Stimulated activated CD8-positive, alpha-beta memory T cell treated with anti-CD3 and anti-CD28 coated beads, Interleukin-2, amount 100 ng/mL, for 1 hour (primary cell): ENCODE measurements at places on chromosomes 16 and 17.

GRCh38 chr17:3032258-3033247, 30.9 kb downstream of the OR1D5 start:
- no peak for DNase-seq

GRCh38 chr16:50916040-50916439, 174.2 kb downstream of the CYLD start:
- no peak for DNase-seq

- DNase-seq: peak; percentile 54
Observed at GRCh38 chr17:38322156-38322779, 21.5 kb downstream of the GPR179 start.

- DNase-seq: no peak
Observed at GRCh38 chr16:86572041-86572521, 5.5 kb downstream of the FOXC2 start.

- DNase-seq: no peak
Observed at GRCh38 chr17:34584805-34585416, 5.5 kb downstream of the TMEM132E start.

- DNase-seq: no peak
Observed at GRCh38 chr17:53950858-53951250, 128.1 kb downstream of the KIF2B start.

GRCh38 chr17:38789185-38789584, 10.2 kb downstream of the PIP4K2B start:
- DNase-seq: no peak

DNA sequence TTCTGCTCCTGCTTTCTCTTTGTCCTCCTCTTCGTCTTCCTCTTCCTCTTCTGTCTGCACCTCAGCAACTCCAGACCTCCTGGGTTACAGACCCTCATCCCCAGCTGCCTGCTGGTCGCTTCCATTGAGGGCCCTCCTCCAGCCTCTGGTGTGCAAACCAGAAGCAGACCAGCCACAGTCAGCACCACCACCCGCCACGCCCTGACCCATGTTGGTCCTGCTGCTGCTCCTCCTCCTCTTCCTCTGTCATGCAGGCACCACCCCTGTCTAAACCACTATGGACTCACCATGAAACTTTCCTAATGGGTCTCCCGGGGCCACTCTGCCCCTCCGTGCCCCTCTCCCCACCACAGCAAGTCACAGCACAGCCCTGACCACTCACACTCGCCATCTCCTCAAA, 11.4 kb upstream of the OGFOD3 start:
- no peak for DNase-seq

DNA sequence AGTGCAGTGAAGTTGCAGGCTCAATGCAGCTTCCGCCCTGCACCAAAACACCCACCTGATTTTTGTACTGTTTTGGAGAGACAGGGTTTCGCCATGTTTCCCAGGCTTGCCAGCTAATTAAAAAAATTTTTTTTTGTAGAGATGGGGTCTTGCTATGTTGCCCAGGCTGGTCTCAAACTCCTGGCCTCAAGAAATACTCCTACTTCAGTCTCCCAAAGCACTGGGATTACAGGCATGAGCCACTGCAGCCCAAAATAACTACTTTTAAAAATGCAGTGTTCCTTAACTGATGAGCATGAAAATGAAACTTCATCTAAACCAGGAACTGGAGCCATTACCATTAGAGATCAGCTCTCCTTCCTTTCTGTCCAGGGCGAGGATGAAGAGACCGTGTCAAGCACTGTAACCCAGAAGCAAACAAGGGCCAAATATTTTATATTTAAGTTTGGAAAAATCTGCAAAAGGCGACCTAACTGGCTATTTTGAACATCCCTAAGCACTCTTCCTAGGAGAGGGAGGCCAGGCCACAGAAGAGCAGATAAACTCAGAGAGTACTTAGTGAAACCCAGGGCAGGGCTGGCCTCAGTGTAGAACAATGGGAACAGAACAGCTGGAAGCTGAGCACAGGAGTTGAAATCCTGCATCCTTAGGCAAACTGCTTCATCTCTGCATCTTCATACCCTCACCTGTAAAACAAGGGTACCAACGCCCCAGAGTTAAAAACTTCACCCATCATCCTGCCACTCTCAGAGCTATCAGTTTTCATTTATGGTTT, 24.0 kb downstream of the CREBBP start:
- no peak for DNase-seq

DNA sequence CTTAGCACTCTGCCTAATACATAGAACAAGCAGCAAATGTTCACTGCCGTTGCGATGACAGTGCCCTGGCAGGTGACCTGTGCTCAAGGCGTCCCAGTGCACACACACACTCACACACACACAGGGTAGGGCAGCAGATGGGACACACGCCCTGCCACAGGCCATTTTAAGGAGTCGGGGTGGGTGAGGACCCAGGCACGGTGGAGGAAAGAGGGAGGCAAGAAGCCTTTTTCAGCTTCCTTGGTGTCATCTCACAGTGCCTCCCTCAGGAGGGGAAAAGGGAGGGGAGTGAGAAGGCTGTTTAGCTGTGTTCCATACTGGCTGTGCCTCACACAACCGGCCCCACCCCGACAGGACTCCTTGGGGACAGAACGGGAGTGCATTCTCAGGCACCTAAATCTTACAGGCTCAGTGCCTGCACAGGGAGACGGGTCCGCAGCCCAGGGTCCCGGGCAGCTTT, 1.5 kb downstream of the PITPNM3 start:
- no peak for DNase-seq

DNA sequence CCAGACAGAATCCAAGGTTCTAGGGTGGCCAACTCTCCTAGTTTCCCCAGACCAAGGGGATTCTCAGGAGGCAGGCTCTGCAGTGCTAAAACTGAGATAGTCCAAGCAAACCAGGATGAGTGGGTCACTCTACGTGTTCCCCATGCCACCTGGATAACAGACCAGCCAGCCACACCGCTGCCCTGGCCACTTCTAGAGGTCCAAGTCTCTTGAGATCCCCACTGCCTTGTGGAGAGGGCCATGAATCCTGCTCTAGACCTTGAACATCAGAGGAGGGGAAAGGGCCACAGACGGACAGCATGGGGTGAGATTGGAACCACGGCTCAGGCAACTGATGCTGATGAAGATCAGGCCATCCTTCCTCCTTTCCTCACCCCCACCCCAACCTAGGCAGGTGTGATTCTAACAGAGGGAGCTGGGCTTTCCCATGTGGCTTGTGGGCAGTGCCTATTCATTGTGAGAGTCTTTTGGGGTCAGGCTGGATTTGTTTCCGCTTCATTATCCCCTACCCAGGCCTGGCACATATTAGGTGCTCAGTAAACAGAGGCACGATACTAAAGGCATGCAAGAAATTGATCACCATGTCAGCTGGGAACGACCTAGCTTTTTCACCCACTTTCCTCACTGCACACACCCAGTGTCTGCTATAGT, 16.8 kb upstream of the TVP23A start:
- DNase-seq: no peak

GRCh38 chr17:51725185-51725584, 433.3 kb downstream of the CA10 start:
- DNase-seq: no peak

GRCh38 chr16:68332411-68333121, 21.7 kb downstream of the PRMT7 start:
- no peak for DNase-seq

- DNase-seq: no peak
Observed at GRCh38 chr16:50419116-50419515, 50.3 kb upstream of the BRD7 start.

DNA sequence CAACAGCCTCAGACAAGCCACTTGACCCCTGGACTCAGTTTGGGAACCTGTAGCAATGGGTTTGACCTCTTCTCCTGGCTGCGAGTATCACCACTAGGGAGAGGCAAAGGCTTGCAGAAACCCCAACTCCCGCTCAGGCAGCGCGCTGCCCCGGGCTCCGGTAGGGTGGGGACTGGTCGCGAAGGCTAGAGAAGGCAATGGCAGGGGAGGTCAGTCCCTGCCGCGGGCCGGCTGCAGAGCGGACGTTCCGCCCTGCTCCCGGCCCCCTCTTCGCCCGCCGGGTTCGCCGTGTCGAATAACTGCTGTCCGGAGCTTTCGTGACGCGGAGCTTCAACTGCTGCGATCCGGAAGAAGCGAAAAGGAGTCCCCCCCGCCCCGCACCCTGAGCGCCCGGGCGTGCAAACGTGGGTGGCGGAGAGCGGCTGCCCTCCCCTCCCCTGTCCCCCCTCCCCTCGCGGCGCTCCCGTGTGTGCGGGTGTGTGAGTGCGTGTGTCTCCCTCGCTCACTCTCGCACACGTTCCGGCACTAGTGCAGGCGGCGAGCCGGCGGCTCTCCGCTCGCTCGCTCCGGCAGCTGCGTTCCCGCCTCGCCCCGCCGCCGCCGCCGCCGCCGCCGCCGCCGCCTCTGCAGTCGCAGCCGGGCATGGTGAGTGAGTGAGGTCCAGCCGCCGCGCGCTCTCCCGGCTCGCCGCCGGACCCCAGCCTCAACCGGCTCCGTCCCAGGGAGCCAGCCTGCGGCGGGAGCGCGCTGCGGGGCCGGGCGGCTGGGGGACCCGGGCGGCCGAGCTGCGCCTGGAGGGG, 772 bp upstream of the SHISA6 start:
- no peak for DNase-seq

DNA sequence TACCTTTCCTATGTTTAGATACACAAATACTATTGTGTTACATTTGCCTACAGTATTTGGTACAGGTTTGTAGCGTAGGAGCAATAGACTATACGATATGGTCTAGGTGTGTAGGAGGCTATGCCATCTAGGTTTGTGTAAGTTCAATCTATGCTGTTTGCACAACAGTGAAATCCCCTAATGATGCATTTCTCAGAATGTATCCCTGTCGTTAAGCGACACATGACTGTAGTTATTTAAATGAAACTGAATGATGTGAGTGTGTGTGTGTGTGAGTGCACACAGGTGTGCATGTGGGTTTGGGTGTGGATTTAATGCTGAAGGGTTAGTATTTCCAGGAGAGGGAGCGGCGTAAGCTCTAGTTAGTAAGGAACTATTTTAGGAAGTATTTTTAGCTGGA, 34.6 kb upstream of the SMIM36 start:
- DNase-seq: no peak

DNA sequence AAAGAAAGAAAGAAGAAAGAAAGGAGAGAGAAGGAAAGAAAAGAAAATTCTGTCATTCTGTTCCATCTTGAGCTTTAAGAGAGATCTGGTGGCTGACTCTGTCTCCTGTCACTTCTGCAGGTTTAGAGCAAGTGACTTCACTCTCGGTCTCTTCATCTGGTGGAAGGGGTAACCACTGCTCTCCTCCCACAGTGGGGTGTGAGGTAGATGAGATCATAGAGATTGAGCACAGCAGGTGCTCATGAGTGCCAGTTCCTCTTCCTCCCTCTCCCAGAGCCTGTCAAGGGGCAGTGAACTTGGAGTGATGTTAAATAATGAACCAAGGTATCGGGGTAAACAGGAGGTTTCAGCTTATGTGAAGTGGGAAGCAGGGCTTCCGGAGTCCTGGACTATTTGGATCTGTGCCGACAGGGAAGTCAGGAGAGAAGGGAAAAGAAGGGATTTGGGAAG, 47.7 kb downstream of the BEAN1 start:
- peak; percentile 22 for DNase-seq

DNA sequence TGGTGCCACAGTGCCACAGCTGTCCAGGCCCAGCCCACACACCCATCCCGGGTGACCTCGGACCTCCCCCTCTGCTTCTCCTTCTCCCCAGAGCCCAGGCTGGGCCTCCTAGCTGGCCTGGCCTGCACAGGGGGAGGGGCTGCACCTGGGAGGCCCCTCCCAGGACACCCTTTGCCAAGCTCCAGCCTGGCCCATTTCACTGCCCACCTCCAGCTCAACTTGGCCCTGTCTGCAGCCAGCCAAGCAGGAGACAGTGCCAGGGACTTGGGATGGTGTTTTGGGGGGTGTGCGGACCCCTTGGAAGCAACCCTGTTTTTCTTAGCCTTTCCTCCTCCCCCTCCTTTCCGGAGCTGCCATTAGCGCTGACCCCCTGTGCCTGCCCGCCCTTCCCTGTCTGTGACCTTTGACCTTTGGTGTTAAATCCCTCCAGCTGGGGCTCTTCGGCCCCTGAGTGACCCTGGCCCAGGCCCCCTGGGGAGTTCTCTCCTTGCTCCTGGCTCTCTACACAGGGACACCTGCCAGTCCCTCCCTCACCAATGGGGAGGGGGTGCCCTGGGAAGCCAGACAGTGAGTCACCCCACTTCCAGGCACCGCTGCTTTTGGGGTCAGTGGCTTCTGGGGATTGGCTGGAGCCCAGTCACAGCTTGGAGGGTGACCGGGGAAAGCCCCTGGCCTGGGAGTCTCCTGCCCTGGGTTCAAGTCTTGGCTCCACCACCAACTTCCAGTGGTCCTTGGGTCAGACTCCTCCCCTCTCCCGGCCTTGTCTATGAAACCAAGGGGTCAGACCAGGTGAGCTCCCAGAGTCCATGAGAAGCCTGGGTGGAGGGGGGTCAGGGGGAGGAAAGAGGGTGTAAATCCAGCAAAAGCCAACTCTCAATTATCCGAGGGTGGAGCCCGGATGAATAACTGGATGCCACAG, 1.9 kb downstream of the GLIS2 start:
- DNase-seq: no peak

DNA sequence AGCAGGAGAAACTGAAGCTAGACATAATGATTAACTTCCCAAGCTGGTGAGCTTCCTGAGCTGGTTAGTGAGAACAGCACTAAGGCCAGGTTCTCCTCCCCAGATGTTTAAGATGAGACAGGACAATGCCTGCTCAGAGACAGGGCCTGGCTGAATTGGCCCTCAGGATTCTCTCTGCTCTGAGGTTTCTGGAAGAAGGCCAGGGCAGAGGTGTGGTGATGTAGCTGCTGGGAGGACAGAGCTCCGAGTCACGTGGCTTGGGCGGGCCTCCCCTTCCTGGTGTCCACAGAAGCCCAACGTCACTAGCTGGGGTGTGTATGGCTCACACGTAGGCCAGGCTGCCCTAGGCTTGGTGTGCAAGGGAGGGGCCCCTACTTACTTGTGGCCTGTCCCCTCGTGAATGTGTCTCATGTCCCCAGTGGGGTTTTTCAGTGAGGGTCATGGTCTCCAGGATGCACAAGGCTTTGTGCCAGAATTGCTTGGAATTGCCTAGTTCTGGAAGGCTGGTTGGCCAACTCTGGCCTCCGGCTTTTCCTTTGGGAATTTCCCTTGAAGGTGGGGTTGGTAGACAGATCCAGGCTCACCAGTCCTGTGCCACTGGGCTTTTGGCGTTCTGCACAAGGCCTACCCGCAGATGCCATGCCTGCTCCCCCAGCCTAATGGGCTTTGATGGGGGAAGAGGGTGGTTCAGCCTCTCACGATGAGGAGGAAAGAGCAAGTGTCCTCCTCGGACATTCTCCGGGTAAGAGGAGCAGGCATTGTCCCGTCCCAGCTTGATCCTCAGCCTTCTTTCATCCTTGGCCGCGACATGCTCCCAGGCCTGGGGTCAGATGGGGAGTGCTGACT, 3.4 kb downstream of the NOD2 start:
- no peak for DNase-seq

GRCh38 chr17:76473541-76473985, 6.2 kb downstream of the AANAT start:
- no peak for DNase-seq

GRCh38 chr16:62335356-62335755, 299.1 kb upstream of the CDH8 start:
- no peak for DNase-seq
